NCI-H69 (cell line): ENCODE measurements at places on chromosomes 1 and 21.

GRCh38 chr1:71047635-71048607, at the start of gene PTGER3:
Gene PTGER3, minus strand, starts transcription at chr1:71047816. Its CDS starts 239 bp downstream, at chr1:71047577.
- peak; percentile 95 for DNase-seq

DNA sequence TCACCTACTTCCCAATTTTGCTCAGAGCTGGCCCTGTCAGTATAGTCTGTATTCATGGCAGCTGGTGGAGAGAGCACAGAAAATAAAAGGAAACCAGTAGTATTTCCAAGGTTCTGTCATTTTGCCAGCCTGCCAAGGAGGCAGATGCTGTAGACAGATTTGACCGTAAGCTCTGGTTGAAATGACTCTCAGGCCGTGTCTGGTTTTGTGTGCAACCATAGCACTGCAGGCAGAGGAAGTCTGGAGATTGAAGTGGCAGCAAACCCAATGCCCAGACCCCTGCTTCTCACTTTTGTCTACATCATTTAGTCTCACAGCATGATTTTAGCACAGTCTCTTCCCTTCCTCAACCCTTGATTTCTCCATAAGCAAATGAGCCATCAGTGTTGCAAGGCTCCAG, 291.7 kb downstream of the PAPPA2 start:
- no peak for DNase-seq

- DNase-seq, result no peak
These were observed 24.7 kb downstream of the NPHP4 start for GRCh38 chr1:5967351-5968160.

- no peak for DNase-seq
These were observed 64.2 kb downstream of the SLX9 start for GRCh38 chr21:45004059-45004422.

DNA sequence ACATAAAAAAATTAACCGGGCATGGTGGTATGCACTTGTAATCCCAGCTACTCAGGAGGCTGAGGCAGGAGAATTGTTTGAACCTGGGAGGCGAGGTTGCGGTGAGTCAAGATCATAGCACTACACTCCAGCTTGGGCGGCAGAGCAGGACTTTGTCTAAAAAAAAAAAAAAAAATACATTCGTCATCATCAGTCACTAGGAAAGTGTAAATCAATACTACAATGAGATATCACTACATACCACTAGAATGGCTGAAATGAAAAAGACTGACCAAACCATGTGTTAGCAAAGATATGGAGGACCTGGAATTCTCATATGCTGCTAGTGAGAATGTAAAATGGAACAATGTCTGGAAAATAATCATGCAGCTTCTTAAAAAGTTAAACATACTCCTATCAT, 9.3 kb downstream of the SPATA45 start:
- no peak for DNase-seq

DNA sequence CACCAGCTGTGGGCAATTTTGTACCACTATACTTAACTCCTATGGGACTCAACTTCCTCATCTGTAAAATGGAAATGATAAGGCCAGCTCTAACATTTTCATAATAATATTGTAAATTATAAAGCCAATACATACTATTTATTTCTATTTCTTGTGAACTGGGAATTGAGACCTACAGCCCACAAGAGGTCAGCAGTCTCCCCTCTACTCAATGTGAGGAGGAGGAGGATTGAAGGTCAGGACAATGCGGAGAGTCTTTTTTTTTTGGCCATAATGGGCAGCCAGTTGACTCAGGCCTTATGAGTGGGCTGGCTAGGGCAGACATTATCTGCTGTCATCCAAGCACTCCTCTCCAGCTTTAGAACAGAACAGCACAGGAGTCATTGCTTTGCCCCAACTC, 90.5 kb downstream of the NUF2 start:
- peak; percentile 30 for DNase-seq

DNA sequence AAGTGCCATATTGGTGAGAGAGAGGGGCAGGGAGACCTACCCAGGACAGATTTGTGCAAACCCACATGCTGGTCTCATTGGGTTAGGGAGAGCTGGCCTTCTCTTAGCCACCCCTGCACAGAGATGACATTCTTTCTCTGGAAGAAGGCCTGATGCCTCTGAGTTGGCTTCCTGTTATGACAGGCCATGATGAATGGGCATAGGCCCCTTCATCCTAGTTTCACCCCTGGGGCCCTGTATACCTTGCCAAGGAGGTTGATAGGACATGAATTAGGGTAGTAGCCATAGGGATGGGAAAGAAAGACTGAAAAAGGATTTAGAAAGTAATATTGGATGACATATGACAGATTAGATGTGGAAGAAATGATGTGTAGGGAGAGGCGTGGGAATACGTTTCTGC, 46.6 kb downstream of the TENT5C start:
- no peak for DNase-seq

GRCh38 chr1:109258481-109259466, 9.4 kb downstream of the CELSR2 start:
- peak; percentile 54 for DNase-seq

GRCh38 chr1:109543283-109543987, 3.8 kb downstream of the GPR61 start:
- DNase-seq, result no peak

DNA sequence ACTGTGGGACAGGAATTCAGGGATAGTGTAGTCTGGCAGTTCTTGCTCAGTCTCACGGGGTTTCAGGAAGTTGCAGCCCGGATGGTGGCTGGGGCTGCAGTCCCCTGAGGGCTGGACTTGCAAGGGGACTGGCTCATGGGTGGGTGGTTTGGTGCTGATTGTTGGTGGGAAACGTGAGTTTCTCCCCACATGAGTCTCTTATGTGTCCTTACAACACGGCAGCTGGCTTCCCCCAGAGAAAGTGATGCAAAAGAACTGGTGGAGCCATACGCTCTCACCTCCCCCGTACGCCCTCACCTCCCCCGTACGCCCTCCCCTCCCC, 64.9 kb downstream of the EVA1C start:
- no peak for DNase-seq

DNA sequence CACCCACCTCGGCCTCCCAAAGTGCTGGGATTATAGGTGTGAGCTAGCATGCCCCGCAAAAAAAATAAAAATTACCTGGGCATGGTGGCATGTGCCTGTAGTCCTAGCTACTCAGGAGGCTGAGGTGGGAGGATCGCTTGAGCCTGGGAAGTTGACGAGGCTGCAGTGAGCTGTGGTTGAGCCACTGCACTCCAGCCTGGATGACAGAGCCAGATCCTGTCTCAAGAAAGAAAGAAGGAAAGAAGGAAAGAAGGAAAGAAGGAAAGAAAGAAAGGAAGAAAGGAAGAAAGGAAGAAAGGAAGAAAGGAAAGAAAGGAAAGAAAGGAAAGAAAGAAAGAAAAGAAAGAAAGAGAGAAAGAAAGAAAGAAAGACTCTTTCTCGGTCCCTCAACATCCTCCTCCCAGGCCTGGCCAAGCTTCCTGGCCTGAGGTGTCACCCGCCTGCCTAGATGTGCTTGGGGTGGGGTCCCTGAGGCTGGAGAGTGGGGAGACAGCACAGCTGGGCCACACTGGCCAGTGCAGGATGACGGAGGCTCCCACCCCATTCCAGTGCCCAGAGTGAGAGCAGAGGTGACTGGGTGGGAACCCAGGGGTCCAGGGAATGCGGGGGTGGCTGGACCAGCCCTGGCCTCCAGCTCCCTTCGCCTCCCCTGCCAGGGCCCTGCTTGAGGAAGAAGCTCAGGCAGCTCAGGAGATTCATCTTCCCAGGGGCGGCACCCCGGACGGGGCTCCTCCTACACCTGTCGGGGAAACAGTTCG, 10.2 kb upstream of the GNB1 start:
- DNase-seq, result no peak

DNA sequence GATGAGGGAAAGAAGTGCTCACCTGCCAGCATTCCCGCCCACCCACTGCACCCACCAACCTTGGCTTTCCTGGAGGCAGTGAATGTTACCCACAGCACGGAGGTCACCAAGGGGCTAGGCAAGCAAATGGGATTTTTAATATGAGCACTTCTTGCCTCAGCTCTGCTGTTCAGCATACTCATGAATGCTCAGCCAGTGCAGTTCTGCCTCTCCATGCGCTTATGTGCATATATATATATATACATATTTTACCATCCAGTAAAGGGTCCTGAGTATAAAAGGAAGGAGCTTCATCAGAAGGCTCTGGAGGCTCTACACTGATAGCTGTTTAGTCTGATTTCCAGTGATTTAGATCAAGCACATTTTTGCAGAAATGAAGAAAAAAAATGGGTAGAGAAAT, 366.9 kb downstream of the SIPA1L2 start:
- no peak for DNase-seq

DNA sequence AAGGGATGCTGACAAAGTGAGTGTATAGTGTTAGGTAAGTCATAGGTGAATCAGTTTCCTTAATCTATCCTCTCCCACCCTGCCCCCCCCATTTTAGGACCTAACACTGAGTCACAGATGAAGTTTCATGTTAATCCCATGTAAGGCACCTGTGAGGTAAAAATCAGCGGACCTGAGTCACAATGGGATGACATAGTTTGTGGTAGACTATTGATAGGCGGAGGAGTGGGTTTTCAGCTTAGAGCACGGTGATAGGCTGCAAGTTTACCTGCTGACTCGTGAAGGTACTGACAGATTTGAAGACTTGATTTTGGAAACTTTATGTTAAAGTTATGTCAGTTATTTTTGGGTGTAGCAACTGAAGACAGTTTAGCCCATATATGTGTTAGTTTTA, 1.7 kb downstream of the TOR1AIP1 start:
- DNase-seq, result peak; percentile 46

- DNase-seq, result no peak
These were observed 169.3 kb downstream of the GRIK3 start for GRCh38 chr1:36864823-36865601.

DNA sequence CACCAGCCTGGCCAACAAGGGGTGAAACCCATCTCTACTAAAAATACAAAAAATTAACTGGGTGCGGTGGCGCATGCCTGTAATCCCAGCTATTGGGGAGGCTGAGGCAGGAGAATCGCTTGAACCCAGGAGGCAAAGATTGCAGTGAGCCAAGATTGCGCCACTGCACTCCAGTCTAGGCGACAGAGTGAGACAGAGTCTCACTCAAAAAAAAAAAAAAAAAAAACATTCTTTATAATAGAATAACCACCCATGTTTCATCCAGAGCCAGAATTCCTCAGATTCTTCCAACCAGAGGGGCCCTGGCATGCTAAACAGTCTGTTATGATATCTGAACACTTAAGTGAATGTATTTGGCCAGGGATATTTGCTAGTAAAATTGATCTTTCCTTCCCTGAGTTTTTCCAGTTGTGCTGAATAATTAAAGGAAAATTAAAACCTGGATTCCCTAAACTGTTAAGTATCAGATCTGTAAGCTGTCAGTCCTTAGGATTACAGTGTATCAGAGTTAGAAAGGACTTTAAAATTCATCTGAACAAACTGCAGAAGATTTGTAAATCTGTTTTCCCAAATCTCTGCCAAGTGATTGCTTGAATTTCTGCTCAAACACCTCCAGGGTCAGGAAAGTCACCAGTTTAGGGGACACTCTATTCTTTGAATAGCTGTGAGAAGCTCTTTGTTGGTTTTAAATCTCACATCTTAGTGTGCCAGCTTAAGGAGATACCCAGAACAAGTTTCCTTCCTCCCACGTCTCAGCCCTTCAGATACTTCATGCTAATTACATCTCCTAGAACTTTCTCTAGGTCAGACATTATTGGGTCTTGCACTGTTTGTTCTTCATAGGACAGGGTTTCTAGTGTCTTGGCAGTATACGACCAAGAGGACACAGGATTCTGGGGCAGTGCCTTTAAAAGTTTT, 84.6 kb upstream of the BMP8A start:
- no peak for DNase-seq

DNA sequence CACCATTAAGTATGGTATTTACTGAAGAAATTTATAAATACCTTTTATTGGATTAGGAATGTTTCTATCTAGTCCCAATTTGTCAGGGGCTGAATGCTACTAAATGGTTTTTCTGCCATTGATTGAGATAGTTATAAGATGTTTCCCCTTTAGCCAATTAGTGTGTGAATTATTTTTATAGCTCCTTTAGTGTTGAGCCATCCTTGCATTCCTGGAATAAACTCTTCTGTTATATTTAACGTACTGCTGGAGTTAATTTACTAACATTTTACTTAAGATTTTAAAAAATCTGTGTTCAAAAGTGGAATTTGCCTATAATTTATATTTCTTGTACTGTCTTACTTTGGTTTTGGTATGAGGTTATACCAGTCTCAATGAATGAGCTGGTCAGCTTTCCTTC, 25.4 kb upstream of the LRRC3 start:
- no peak for DNase-seq

- DNase-seq, result no peak
These were observed 287.8 kb upstream of the USP25 start for GRCh38 chr21:15441992-15442391.
